ENCODE measurements at places on chromosomes 5 and 9. TPM values are rescaled to one million over a fixed set of nuclear protein-coding genes. Genes with fewer than 3 reads are reported as not detected.

DNA sequence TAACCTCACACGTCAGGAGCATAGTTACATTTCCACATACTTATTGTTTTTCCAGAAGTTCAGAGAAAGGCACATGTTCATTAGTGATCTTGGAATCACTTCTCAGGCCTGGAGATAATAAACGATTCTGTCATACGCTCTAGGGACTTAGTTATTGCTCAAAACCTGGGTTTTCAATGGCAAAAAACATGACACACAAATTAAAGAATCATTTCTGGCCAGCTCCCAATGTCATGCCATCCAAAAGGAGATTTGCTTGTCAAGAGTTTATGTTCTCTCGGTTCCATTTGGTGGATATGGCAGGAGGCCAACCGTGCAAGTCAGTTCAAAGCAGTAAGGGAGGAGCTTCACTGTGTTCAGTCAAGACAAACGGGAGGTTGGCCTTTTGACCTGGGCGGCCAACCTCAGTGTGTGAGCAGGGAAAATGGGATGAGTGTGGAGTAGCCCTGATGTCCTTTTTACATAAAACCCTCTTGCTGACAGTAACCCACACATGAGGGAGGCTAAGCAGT is 123.4 kb downstream of the NXNL2 start:
- DNase-seq, result no peak

- no peak for DNase-seq
These were observed 263.9 kb downstream of the SAXO1 start for GRCh38 chr9:18768951-18769622.

GRCh38 chr9:77469515-77470231 is 178.4 kb downstream of the GNA14 start:
- no peak for DNase-seq

- peak; percentile 66 for DNase-seq
These were observed 19.8 kb downstream of the EXOSC2 start for GRCh38 chr9:130713286-130713960.

GRCh38 chr9:72362118-72362531 is 2.9 kb downstream of the ZFAND5 start:
- DNase-seq, result no peak

GRCh38 chr5:34551911-34552433 is 104.2 kb upstream of the RAI14 start:
- no peak for DNase-seq

DNA sequence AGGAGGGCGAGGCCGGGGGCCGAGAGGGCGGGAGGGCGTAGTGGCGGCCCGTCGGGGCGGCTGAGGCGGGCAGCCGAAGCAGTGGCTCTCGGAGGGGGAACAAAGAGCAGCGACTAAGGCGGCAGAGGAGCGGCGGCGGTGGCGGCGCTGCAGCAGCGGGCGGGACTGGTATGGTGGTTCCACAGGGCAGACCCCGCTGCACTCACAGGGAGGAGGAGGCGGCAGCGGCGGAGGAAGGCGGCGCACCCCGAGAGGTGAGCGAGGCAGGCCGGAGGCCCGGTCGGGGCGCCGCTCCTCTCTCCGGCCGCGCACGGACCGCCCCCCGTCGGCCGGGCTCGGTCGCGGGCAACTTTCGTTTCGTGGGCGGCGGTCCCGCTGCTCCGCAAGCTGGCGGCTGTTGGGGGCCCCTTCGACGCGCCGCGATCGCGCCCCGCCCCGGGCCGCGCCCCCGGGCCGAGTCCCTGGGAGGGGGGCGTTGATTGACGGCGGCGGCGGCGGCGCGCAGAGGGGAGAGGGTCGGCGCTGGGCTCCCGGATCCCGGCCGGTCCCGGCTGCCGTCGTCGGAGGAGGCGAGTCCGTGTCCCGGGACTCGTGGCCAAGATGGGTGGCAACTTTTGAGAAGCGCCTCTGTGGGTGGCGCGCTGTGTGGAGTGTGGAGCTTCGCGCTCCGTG is 467 bp downstream of the CNOT6 start:
- DNase-seq, result peak; percentile 64

DNA sequence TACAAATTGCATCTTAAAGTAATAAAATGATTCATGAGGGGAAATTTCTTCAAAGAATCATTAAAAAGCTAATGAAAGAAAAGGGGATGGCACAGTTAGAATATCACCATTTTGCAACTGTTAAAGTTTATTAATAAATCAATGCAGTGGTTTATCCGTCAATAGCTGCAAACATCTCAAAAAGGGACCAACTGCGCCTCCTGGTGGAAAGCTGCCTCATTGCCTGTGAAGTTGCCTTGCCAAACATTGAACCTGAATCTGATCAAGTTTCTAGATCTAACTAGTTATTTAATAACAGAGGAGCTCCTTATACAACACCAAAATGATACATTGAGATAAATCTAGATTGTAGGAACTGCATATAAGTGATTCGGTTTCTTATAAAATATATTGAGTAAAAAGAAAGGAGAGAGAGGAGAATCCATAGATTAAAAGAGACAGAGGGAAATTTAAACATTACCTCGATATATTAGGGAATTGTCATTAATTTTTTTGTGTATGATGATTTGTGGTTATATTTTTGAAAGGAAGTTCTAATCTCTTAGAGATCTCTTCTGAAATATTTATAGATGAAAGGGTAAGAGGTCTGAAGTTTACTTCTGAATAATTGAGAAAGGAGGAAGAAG is 6.9 kb upstream of the NDUFB6 start:
- peak; percentile 70 for DNase-seq

GRCh38 chr5:89338935-89339334 is 456.0 kb upstream of the MEF2C start:
- DNase-seq, result no peak

DNA sequence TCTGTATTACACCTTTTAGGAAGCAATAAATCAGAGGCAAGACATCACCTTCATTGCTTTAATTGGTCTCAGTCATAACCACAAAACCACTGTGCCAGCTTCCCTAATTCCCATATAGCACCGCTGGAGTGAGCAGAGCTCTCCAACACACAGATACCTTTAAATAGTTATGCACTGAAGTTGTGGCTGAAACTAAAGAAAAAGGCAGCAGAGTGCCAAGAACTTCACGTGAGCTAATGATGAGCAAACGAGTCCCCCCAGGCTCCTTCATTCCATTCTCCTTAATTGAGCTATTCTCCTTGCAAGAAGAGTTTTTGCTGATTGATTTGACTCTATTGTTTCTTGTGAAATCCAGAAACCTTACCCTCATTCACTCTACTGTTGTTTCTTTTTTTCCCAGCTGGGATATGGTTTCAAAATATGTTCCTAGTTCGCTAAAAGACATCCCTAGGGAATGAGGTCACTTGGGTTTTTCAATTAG is 501.5 kb downstream of the SPATA31D1 start:
- no peak for DNase-seq

DNA sequence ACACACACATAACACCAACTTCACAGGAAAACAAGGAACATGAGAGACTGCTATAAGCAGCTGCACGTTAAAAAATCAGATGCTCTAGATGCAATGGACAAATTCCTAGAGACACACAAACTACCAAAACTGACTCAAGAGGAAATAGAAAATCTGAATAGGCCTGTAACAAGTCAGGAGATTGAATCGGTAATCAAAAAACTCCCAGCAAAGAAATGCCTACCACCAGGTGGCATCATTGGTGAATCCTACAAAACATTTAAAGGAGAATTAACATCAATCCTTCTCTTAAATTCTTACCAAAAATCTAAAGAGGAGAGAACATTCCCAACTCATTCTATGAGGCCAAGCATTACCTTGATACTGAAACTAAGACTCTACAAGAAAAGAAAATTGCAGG is 54.9 kb downstream of the NDST1 start:
- no peak for DNase-seq

DNA sequence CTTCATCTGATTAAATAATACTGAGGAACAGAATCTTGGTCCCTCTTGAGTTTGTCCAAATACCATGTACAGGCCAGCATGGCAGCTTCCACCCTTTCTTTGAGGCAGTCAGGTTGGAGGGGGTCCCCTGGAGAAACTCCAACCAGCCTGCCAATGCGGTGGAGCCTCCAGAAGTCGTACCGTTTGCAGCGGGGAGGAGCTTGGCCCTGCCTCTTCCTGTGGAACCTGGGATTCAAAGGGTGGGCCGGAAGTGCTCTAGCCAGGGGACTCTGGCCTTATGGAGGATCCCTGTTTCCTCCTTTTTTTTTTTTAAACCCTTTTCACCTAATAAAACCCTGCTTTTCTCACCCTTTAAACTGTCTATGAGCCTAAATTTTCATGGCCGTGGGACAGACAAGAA is 216.3 kb upstream of the ZNF608 start:
- no peak for DNase-seq

DNA sequence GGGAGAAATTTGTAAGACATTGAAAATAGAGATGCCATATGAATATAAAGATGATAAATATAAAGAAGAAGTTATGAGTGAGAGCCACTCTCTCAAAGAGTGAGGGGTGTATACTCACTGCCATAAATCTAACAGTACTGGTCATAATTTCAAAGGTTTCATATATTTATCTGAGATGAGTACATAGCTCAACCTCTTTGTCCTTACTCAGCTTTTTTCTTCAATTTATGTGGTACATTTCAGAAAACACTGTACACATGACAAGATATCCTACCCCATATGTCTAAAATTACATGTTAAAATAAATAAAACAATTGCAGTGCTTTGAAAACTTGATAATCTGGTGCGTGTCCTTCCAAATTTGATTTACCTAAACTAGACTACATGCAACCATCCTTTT is 5.2 kb upstream of the MCC start:
- DNase-seq, result no peak

DNA sequence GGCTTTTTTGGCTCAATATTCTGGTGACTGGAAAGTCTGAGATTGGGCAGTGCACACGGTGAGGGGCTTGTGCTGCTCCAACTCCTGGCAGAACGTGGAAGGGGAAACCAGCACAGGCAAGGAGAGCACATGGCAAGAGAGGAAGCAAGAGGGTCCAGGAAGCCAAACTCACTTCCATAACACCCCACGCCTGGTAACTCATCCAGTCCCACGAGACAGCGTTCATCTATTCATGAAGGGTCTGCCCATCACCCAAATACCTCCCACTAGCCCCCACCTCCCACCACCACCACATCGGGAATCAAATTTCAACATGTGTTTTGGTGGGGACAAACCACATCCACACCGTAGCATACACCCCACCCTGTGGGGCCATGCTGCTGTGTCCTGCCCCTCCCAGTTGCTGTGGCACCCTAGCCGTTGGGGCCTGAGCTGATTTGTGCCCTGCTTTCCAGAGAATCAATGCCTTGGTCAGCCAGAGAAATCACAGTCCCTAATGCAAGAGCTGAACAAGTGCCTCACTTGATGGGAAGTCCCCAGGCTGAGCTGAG is 27.3 kb downstream of the PROP1 start:
- no peak for DNase-seq

- DNase-seq, result no peak
These were observed 14.9 kb downstream of the LYRM7 start for GRCh38 chr5:131185523-131186104.

GRCh38 chr9:112787978-112788377 is 37.4 kb downstream of the SNX30 start:
- no peak for DNase-seq

DNA sequence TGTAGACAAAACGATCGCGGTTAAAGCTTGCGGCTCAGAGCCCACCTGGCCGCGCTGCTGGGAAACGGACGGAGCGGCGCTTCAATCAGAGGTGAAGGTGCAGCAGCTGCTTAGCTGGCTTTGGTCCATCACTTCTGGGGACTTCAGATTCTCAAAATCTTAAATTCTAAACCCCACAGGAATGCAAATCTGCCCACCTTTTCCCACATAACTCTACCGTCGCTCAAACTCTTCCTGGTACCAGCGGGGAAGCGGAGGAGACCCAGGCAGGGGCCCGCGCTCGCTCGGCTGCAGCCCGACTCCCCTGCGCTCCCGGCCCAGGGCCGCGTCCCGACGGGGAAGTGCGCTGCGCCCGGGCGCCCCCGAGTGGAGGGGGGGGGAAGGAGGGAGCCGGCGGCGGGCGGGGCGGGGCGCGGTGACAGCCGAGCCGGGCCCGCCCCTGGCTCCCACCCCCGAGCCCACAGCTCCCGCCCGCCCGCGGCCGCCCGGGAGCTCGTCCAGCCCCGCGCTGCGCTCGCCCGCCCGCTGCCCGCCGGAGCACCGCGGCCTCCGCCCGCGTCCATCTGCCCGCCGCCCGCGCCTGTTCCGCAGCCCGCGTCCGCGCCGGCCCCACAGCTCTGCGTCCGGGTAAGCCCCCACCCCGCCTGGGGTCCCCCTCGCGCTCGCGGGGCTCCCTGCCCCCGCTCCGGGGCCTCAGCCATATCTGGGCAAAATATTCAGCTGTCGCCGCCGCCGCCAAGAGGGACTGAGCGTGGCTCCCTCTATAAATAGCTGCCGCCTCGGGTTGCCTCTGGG is at the start of gene TMOD1:
Gene TMOD1 (plus strand): TSS at position 490 of the 795 bp plus-strand sequence. CDS start 22,523 bp downstream, outside the sequence.
- DNase-seq, result peak; percentile 73

DNA sequence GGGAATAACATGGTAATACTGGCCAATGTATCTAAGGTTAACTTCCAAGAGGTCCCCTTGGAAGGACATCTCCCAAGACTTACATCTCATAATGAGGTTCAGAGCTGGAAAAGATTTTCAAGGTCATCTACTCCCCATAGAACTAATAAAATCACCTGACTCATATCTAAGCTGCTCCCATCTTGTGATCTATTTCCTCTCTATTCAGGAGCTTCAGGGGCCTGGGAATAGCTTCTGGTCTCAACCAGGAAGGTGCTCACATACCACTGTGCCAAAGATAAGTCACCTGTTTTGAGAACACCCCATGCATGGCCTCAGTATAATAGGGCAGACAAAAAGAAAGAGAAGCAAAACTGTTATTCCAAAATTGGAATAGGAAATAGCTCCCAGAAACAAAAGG is 74.2 kb downstream of the OXCT1 start:
- no peak for DNase-seq

DNA sequence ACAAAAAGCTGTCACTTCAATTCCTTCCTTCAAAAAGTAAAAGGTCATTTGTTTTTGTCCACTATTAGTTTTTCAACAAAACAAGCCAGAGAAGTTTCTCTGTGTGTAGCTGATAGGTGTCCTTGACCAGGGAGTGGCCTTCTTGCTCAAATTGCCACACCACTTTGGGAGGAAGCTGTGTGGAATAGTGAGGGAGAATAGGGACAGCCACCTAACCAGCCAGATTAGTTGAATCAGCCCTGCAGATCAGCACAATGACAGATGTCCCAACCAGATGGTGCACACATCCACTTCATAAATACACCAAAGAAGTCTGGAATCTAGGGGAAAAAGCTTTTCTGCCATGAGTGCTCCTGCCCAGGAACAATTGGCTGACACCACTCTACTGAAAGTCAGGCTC is 37.2 kb downstream of the NREP start:
- no peak for DNase-seq

- no peak for DNase-seq
These were observed 107.5 kb downstream of the SGCD start for GRCh38 chr5:156434471-156434870.

- no peak for DNase-seq
These were observed 8.5 kb downstream of the EGFL7 start for GRCh38 chr9:136671254-136671614.

- DNase-seq, result no peak
These were observed 24.0 kb upstream of the CAMSAP1 start for GRCh38 chr9:135931349-135931820.

GRCh38 chr5:41432481-41433253 is 77.7 kb downstream of the PLCXD3 start:
- DNase-seq, result no peak

GRCh38 chr9:35945341-35946018 is 12.5 kb downstream of the OR2S2 start:
- DNase-seq, result peak; percentile 94

The TRPM6 gene
- 1.0 TPM for total RNA-seq

The OSMR gene
- total RNA-seq, result 150 TPM

The SLC46A2 gene
- total RNA-seq, result 0.18 TPM

The DOK3 gene
- 21.6 TPM for total RNA-seq

The UHRF2 gene
- total RNA-seq, result 38.2 TPM

The MLANA gene
- total RNA-seq, result not detected

The DOCK2 gene
- 53.7 TPM for total RNA-seq

All from aorta (tissue), 5 donors.